ENCODE measurements at places on chromosomes 1 and 21.

GRCh38 chr1:176866011-176866714 is 298.3 kb downstream of the ASTN1 start:
- no peak for DNase-seq

DNA sequence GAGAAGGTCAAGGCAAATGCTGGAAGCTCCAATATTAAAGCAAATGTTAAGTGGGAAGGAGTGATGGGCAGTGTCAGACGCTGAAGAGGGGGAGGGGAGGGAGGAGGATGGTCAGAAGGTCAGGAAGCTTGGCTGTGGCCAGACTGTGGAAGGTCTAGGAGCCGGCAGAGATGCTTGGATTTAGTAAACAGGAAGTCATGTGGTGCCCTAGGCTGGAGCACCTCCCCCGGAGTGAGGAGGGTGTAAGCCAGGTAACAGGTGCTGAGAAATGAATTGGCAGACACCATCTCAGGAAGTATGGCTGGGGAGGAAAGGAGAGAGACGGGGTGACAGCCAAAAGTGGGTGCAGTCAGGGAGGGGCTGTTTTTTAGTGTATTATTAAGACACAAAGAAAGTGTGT is 17.7 kb downstream of the CSMD2 start:
- DNase-seq = no peak

DNA sequence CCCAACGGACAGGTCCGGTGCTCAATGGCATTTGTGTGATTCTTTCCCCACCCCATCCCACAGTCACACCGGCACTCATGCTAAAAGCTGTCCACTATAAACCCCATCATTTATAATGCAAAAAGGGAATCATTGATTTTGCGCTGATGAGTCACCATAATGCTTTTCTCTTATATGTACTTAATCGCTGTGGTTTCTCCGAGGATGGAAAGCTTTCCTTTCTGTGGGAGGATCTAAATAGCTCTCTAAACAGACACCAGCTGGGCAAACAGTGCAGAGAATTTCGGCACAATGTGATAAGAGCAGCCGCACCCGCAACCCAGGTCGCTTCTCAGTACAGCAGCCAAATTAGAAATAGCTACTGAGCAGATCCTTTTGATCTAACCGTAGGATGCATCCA is 85.6 kb downstream of the SETD4 start:
- DNase-seq = peak; percentile 19

GRCh38 chr1:240134596-240134995 is 42.9 kb downstream of the FMN2 start:
- no peak for DNase-seq

DNA sequence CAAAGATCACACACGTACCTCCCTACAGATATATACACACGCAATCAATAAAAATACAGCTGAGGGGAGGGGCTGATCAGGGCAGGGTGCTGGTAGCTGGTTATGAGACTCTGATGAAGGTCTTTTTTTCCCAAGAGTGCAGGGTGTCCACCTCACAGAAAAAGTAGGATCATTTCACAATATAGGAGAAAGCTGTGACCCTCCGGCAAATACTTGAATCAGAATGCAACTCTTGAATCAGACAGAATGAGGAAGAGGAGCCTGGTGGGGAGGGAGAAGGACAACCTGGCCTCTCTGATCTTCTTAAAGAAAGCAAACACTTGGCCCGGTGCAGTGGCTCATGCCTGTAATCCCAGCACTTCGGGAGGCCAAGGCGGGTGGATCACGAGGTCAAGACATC is 269.3 kb downstream of the PCP4 start:
- DNase-seq = no peak

DNA sequence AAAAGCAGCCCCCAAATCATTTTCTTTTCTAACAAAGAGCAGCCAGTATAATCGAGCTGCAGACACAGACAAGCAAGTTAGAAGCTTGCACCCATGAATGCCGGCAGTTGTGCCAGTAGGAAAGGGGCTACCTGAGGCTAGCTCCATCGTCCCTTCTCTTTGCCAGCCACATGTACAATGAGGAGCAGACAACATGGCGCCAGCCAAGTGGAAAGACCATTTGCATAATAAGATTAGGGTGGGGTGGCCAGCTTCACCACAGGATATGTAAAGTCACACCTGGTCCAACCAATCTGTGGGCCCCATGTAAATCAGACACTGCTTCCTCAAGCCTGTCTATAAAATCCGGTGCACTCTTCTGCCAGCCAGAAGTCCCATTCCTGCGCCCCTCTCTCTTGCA is 103.7 kb downstream of the CCDC185 start:
- no peak for DNase-seq

- DNase-seq = no peak
Measured at GRCh38 chr1:239570878-239571277, 184.5 kb downstream of the CHRM3 start.

- no peak for DNase-seq
Measured at GRCh38 chr21:30152792-30153191, 13.8 kb downstream of the CLDN17 start.

GRCh38 chr1:12229386-12229834 is 420 bp upstream of the VPS13D start:
- no peak for DNase-seq

- no peak for DNase-seq
Measured at GRCh38 chr1:48979940-48980339, 203.2 kb upstream of the BEND5 start.

GRCh38 chr1:224498574-224499170 is 64.1 kb upstream of the WDR26 start:
- peak; percentile 12 for DNase-seq

DNA sequence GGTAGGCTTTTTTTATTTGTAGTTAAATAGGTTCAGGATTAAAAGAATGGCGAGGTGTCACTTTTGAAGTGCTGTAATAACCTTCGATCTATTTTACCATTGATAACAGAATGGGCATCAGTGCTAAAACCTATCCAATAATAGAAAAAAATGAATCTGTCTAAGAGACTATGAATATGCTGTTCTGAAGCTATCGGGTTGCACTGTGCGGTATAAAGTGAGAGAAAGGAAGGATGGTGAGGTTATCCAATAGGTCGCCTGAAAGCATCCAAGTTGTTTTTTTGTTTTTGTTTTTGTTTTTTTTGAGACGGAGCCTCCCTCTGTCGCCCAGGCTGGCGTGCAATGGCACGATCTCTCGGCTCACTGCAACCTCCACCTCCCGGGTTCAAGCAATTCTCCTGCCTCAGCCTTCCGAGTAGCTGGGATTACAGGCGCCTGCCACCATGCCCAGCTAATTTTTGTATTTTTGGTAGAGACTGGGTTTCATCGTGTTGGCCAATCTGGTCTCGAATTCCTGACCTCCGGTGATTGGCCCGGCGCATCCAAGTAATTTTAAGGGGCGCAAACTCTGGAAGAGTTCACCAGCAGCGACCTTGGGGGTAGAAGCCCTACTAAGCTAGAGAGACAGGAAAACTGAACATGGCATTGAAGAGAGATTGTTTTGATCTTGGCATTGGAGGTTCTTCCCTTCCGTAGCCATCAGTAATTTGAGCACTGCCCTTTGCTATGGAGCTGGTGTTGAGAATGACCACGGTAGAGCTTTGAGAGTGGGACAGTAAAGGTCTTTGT is 8.7 kb upstream of the MDM4 start:
- no peak for DNase-seq

GRCh38 chr21:36174780-36175179 is 18.2 kb downstream of the DOP1B start:
- DNase-seq = no peak

DNA sequence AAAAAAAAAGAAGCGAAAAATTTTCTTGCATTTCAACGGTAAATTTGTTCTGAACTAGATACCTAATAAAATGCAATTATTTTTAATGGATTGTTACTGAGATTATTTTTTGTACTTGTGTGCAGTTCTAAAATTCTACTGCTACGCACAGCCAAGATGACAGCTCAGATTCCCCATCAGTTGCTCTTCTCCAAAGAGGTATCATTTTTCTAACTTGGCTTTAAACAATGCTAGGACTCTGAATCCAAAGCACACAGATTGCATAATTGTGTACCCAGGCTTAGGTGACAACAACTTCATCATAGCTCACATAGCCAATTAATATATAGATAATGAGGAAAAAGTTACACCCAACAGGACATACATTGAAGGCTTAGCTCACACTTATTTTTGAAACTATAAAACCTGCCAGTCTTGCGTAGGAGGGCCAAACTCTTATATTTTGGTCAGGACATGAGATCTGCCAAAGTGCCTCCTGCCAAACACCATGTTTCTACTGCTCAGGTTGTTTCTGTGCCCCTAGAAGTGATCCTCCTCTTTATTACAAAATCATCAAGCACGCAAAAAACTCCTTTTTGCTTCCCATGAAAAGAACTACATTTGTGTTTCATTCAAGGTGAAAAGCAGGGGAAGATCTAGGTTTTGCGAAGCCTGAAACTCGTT is 10.6 kb upstream of the ZNHIT6 start:
- no peak for DNase-seq

- DNase-seq = no peak
Measured at GRCh38 chr1:174005032-174005431, 17.1 kb downstream of the RC3H1 start.

GRCh38 chr1:8864713-8865344 is 13.7 kb downstream of the ENO1 start:
- DNase-seq = no peak

GRCh38 chr1:117928881-117929342 is 509 bp downstream of the GDAP2 start:
- DNase-seq = peak; percentile 16

DNA sequence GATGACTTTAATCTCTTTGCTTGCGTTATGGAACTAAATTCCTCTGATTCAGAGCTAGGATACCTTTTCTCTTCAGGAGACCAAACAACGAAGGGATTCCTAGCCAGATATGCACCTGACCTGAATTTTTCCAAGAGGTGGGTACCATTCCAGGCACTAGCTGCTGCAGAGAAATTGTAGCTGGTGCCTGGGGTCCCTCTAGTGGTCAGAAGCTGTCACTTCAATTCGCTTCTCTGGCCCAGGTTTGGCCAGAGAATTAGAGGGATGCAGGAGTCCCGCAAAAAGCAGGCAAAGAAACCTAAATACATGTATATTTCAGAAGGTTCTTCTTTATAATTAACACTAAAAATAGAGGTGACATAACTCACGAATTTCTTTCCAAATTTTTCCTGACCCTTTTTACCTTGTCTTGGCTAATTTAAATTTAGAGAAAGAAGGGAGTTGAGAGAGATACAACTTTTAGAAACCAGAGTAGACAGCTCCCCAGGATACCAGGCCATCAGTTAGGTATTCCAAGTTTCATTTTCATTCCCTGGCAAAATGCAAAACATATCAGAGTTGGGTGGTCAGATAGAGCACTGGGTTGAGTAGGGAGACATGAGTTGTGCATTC is 9.6 kb downstream of the ACKR1 start:
- DNase-seq = no peak

- DNase-seq = peak; percentile 35
Measured at GRCh38 chr21:41926117-41926806, 27.6 kb downstream of the C2CD2 start.

GRCh38 chr1:25140073-25140797 is 92.1 kb downstream of the SYF2 start:
- no peak for DNase-seq

DNA sequence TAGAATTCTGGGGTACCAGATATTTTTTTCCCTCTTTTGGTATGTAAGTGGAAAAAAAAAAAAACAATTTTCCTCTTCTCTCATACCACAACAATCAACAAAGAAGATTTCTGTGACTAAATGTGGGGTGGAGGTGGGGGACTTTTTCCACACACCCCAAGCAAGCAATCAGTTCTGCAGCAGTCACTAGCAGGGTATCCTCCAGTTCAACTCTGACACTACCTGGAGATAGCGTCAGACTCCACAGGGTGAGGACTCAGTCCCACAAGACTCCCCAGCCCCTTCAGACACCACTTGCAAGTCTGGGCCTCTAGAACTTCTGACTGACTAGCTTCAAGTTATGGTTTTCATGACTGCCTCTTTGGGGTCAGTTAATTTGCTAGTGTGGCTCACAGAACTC is 6.2 kb downstream of the DHX9 start:
- DNase-seq = no peak

DNA sequence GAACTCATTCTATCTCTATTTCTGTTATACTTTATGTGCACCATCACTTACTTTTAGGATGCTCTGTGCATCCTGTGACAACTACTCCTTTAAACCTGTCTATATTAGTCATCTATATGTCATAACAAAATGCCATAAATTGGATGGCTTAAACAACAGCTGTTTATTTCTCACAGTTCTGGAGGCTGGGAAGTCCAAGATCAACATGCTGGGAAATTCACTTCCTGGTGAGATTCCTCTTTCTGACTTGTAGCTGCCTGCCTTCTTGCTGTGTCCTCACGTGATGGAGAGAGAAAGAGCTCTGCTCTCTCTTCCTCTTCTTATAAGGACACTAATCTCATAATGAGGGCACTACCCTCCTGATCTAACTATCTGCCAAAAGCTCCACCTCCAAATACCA is 62.3 kb upstream of the RCOR3 start:
- no peak for DNase-seq

DNA sequence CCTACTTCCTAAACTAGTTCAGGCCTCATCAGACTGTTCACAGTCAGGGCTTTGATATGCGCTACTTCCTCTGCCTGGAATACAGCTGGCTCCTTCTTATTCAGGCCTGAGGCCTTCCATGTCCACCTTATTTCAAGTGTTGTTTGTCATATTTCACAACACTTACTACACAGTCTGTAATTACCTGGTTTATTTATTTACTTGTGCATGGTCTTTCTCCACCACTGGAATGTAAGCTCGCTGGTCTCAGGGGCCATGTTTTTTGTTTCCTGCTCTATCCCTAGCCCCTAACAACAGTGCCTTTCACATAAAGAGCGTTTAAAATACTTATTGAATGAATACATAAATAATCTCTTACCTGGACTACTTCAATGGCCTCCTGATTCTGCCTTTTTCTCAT is 4.6 kb upstream of the SRSF4 start:
- no peak for DNase-seq

DNA sequence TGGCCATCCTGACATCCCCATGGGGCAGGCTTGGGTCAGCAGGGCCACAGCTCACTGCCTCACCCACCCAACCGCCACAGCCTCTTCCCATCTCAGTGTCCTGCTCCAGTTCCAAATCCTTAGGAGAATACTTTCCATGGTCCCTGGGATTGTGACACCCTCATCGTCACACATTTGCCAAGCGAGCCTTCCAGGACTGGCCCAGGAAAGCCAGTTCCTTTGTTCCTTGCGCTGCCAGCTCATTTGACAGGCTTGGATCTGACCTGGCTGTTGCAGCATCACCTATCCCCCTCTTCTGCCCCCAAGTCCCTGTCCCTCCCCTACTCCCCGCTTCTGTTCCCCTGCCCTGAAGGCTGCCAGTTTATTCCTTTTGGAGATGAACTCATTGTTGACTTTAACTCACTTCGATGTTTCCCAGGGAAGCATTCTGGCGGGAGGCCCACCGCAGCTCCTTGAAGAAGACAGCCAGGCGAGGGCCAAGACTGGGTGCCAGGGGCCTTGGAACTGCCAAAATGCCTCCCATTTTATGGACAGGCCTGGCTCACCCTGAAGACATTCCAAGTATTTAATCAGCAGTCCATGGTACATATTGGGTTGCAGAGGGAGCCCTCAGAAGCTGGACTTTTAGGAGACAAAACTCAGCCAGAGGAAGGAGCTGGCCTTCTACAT is 10.2 kb upstream of the GNL2 start:
- peak; percentile 48 for DNase-seq

- no peak for DNase-seq
Measured at GRCh38 chr1:85244271-85245061, 15.0 kb downstream of the C1orf52 start.

All from prostate gland (tissue), 2 donors.